ENCODE measurements at places on chromosomes 3 and 15.

DNA sequence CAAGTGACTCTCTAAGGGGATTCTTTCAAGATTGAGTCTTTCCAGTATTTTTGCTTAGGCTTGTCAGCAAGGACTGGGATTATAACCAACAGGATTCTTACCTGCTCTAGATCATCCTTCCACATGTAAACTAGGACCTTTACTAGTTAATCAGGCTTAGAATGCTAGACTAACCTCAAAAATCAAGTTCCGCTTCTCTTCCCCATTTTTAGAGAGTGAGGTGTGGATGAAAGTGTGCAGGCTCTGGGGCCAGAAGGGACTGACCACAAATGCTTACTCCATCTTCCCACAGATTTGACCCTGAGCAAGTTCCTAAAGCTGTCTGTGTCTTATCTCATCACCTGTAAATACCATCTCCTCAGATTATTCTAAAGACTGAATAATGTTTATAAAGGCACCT lies 89.5 kb upstream of the IL12A start:
- DNase-seq, result no peak

DNA sequence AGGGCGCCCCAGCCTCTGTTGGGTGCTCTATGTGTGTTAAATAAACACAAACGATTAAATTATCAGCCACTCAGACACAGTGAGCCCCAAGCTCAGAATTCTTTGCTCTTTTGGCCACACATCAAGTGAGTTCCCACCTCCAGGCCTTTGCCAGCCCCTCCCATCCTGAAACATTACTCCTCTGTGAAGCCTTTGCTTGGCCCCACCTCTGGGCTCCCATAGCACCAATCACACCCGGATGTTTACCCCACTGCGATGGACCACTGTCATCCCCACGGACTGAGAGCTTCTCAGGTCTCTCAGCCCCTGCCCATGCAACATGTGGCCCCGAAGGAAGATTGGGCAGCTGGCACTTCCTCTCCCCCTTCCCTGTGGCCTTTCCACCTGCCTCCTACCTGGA lies 85.1 kb downstream of the NUP210 start:
- DNase-seq, result no peak

GRCh38 chr15:51077221-51078153 lies 17.2 kb downstream of the TNFAIP8L3 start:
- DNase-seq, result peak; percentile 7

DNA sequence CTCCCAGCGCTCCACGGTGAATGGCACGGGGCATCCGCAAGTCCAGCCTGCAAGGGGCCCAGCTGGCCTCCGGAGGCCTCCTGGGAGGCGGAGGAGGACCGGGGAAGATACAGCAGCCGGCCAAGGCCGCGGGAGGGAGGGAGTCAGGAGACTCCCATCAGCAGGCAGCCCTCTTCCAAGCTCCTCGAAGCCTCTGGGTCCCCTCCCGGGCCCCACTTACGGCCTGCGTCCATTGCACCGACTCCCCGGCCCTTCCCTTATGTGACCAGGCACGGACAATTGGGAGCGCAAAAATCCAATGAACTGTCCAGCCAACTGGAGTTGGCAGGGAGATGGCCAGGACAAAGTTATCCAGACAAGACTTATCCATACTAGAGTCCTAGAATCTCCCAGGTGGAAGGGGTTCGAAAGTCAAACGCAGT lies 668 bp downstream of the MFGE8 start:
- DNase-seq, result no peak
